ENCODE measurements at places on chromosomes 6 and 20. TPM values are rescaled to one million over a fixed set of nuclear protein-coding genes. Genes with fewer than 3 reads are reported as not detected.

Gene PPP1R16B
- total RNA-seq: 0.13 TPM

Gene PHACTR1
- 1.6 TPM for total RNA-seq

Gene XKR7
- not detected for total RNA-seq

Gene KCNG1
- 18.6 TPM for total RNA-seq

Gene CRIP3
- 0.39 TPM for total RNA-seq

Gene NMBR
- 0.07 TPM for total RNA-seq

Gene KCNQ5
- total RNA-seq: 7.8 TPM

Gene TPX2
- 10.6 TPM for total RNA-seq

Gene IMPG1
- total RNA-seq: not detected

Gene WFDC2
- not detected for total RNA-seq

Gene CTAGE9
- total RNA-seq: not detected

Gene TMEM170B
- 2.2 TPM for total RNA-seq

Gene ETV7
- total RNA-seq: 0.59 TPM

Gene SCRT2
- total RNA-seq: not detected

Gene PXDC1
- 61.8 TPM for total RNA-seq

Gene KIF13A
- total RNA-seq: 88.7 TPM

Gene EGFL8
- total RNA-seq: 1.5 TPM

Gene ERVFRD-1
- total RNA-seq: not detected

Gene HLA-DQA1
- total RNA-seq: not detected

Gene KCTD20
- 51.3 TPM for total RNA-seq

Gene DEF6
- 0.59 TPM for total RNA-seq

Gene ZNF391
- total RNA-seq: 1.6 TPM

Gene SRMS
- total RNA-seq: not detected

Gene LAMA5
- 243 TPM for total RNA-seq

Gene PRICKLE4
- 0.36 TPM for total RNA-seq

Gene STX11
- 0.85 TPM for total RNA-seq

Gene HLA-DRB5
- not detected for total RNA-seq

Gene BMP6
- 38.6 TPM for total RNA-seq

Gene FAM209B
- total RNA-seq: not detected

Gene PTCHD4
- 4.4 TPM for total RNA-seq

Gene PRL
- total RNA-seq: not detected

Gene EFCAB8
- total RNA-seq: 0.33 TPM

Gene DIDO1
- total RNA-seq: 37.2 TPM

Data from smooth muscle cell of the pulmonary artery (primary cell).